ENCODE measurements at places on chromosomes 7 and 10.

DNA sequence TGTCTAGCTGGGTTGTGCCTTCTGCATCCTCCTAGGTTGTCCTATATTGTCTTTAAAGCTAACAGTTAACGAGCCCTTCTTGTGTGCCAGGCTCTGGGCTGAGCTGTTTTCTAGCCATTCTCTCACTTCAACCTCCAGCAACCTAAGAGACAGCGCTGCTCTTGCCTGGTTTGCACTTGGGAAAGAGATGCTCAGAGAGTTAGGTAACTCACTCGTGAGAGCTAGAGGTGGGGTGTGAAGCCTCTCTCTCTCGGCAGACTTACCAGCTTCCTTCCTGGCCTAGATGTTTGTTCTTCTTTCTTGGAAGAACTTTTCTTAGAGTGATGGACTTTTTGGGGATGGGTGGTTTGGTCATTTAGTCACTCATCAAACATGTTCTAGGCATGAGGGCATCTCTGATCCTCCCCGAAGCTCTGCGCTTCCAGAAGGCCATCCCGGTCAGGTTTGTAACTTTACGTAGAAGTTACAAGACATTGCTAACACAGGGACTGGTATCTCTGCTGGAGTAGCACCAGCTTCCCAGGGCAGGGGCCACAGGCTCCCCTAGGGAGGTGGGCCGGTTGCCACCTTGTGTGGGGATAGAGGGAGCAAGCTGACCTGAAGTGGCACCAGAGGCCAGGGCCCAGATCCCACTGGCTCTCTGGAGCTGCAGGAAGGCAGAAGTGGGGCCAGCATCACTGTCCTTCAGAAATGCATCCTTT is 14.3 kb downstream of the TSPAN15 start:
- DNase-seq = no peak

DNA sequence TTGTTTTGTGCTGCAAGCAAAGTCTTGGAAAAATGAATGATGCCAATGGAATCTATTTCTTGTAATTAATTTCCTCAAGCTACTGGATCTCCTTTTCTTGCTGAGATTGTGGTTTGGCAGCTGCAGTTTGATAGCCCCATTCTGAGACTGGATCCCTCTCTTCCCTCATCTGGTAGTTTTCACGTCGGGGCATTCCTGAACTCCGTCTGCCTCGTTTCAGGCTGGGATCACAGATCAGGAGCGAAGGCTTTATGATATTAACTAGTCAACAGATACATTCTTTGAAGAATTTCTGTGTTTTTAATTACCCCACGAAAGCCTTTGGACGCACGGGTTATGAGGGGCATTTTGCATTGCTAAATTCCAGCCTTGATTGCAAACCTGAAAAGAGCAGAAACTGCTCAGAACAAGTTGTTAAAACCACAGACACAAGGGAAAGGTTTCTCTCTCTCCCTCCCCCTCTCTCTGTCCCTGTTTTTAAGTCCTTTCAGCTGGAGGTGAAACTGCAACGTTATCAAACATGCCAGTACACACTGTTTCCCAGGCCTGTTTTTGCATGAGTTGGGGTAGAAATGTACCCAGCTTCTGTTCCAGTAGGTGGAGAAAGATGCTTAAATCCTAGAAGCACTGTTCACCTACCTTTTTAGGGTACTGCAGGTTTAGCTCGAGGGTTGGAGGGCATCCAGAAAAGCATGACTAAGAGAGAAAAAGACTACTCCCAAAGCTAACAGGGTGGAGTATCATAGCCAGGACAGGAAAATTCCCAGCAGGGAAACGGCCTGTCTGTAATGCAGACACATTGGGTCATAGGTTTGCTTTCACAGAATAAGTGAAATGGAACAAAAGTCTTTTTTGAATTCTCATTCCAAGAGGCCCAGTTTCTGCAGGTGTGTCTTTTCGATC is 124.3 kb downstream of the CUX1 start:
- DNase-seq = peak; percentile 47

DNA sequence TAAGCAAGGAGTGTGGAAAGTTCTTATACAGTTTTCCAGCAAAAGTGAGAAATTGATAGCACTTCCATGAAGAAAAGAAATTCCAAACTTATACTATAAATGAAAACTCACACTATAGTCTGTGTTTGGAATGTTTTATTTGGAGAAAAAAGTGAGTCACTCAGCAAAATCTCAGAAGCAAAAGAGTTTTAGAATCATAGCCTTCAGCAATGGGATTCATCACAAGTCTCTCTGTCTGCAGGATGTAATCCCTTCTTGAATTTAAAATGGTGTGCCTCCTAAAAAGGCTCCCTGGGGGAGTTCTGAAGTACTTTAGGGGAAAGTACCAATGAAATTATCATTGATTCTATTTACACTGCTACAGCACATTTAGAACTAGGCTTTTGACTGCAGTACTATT is 756.4 kb downstream of the XPNPEP1 start:
- DNase-seq = peak; percentile 10

DNA sequence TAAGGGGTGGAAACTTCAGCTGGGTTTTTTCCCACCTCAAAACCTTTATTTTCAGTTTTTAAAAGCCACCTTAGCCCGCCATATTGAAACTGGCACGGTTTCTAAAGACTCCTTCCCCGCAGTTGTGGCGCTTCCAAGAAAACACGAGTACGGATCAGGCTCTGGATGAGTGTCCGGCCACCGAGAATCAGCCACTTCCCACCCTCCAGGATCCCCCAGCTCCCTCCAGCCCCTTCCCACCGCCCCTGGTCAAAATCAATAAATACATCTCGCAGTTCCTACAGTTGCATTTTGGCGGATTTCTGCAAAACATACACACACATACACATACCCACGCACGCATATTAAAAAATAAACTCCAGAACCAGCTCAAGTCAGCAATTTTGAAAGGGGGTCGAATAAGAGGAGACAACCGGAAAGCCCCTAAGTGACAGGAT is 1.1 kb downstream of the SFMBT2 start:
- no peak for DNase-seq

DNA sequence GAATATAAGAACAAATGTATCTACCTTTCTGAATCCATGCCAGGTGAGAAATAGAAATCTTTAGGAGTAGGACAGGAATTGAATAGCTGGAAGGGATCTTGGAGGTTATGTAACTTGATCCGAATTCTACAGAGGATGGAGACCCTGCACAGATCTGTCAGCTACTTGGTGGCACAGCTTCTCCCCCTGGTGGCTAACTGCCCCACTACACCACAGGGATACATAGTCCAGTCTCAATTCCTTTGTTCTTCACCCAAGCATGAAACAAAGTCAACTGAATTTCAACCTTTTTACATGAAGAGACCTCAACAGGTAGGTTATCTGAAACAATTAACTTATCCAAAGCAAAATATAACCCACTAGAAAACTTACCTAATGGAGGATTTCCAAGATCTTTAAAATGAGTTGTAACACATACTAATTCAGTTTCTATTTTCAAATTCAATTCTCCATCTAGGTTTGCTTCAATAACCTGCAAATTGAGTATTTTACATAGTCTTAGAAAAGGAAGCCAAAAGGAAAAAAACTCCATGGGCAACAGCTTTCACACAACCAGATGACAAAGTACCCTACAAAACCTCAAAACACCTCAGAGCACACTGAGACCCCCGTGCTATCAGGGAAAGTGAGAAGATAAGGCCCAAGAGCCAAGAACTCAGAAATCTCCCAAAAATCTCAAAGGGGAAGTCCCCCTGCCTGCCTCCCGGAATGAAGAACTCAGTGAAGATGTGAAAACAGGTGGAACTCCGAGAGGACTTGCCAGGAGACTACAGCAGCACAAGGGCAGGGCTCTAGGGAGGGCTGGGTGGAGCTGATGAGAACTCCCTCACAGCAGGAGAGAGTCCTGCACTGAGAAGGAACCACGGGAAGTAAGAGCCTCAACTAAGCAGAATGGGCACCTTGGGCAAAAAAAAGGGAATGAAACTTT is 10.3 kb downstream of the HUS1 start:
- peak; percentile 74 for DNase-seq

GRCh38 chr10:3806603-3807002 is 21.6 kb upstream of the KLF6 start:
- DNase-seq = no peak

DNA sequence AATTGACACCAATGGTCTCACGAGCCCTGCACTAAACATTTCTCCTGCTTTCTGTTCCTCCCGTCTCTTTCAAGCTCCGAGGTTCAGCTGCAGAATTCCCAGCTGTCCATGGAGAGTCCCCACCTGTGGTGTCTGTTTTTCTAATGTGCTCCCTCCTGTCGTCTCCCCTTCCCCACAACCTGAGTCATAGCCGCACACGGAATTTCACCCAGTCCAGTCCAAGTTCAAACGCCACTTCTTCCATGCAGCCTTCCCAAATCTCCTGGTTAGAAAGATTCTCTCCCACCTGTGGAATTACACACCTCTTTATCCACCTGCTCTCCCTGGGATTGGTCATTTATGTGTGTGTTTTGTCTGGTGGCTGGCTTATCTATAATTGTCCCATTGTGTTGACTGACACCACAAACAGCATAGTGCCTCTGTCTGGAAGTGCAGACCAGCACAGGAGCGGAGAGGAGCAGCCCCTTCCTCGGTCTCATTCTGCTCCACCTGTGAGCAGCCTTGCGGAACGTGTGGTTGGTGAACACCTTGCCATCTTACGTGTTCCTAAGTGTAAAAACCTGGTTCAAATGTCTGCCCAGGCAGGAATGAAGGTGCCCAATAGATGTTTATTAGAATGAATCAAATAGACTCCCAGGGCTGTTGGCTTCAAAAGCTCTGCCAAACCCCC is 3.3 kb upstream of the DIP2C start:
- no peak for DNase-seq

- no peak for DNase-seq
These were observed 225.8 kb downstream of the EXOC4 start for GRCh38 chr7:133478591-133479135.

DNA sequence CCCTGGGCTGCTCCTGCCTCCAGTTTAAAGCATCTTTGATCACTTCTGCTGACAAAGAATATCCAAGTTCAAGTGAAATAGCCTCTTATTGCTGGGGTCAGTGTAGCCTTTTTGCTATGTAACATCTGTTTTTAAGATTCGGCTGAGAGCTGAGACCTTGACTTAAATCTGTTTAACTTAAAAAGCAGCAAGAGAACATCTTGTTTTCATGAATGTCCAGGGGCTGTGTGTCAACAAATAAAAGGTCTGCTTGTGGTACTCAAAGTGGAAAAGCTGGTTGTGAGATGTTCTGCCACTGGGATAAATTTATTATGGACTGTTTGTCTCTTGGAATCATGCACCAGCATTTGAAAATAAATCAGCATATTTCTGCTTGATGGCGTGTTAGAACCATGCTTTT is 73.2 kb downstream of the CALD1 start:
- no peak for DNase-seq

- no peak for DNase-seq
These were observed 70.1 kb downstream of the GLRX3 start for GRCh38 chr10:130206216-130206737.

- peak; percentile 39 for DNase-seq
These were observed 111.3 kb upstream of the CARD11 start for GRCh38 chr7:3154881-3155494.

DNA sequence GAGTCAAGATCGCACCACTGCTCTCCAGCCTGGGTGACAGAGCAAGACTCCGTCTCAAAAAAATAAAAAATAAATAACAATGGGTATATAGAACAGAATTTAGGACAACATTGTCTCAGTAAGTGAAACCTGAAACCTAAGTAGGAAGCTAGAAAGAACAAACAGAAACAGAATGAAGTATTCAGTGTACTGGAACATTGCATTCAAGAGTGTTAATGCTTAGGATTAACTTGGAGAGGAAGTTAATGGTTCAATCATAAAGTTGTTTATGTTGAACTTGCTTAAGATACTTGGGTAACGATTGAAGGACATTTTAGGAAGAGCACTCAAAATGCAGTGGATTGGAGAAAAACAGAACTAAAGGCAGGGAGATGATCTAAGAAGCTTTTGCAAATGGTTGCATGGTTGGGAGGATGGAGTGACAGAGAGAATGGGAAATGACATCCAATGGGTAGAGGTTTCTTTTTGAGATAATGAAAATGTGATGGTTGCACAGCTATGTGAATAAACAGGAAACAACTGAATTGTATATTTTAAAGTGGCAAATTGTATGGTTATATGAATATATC is 233.7 kb downstream of the ADK start:
- DNase-seq = no peak

DNA sequence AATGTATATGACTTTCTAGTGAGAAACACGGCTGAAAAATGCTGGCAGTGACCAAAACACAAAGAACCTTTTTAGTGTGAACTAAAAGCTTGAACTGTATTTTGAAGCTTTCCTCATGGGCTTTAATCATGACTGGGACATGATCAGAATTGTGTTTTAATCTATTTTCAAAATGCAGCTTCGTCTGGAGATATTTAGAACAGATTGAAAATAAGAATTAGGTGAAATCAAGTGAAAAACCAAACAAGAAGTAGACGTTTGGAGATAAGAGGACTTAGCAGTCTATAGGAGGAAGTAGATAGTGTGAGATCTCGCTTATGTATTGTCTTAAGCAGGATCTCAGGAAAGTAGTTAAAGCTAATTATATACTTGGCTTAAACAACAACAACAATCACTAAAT is 865.4 kb upstream of the MBL2 start:
- no peak for DNase-seq

GRCh38 chr10:61547297-61547696 is 94.1 kb upstream of the TMEM26 start:
- no peak for DNase-seq

- no peak for DNase-seq
These were observed 402.0 kb downstream of the RPS24 start for GRCh38 chr10:78435484-78436221.

- DNase-seq = no peak
These were observed 28.1 kb downstream of the SMNDC1 start for GRCh38 chr10:110276603-110277002.

DNA sequence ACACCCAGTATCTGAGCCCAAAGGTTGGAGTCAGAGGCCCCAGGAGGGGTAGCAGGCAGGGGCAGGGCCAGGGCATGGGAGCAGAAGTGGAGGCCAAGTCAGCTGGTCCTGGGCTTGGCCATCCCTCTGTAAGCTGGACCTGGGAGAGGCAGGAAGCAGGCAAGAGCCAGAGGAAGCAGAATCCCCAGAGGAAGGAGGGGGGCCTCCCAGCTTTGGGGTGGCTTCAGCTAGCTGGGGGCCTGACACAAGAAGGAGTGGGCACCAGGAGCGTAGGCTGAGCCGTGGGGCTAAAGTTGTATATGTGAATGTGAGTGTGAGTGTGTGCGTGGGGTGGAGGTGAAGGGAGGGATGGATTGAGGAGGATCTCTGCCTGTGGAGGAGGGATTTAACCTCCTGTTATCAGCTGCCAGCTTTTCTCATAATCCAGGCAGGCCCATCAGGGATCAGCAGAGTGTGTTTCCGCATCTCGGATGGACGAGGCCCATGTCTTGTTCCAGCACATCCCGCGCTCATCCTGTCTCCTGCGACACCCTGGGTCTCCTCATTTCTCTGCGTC is 54.0 kb downstream of the NEURL1 start:
- DNase-seq = no peak

- DNase-seq = no peak
These were observed 117.4 kb downstream of the LHPP start for GRCh38 chr10:124579011-124579399.

Data from AG08396 (cell line).